Stimulated activated naive CD4-positive, alpha-beta T cell (primary cell): ENCODE measurements at places on chromosomes 7 and 10.

DNA sequence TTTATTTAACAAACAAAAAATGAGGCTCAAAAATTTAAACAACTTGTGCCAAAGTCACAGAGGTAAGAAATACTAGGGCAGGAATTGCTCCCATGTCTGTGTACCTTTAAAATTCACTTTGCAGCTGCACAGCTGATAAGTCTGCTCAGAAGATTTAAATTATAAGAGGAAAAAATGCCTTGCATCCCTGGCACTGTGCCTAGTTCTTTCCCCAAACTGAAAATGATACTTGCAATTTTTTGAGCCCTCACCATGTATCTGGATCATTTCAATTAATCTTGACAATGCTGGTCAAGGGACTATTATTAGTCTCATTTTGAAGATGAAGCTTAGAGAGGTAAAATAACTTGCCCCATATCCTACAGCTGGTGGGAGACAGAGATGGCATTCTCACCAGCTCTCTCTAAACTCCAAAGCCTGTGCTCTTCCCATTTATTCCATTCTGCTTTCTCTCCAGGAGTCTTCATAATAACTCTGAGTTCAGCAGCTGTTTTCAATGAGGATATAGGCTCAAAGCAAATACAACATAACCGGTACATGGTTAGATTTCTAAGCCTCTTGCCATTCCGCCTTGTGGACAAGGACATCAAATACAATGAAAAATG is 350.5 kb upstream of the LRRTM3 start:
- DNase-seq: no peak

GRCh38 chr10:104735036-104735756 is 94.1 kb downstream of the SORCS3 start:
- DNase-seq: no peak

GRCh38 chr10:88213065-88213605 is 349.7 kb downstream of the PTEN start:
- DNase-seq: no peak

DNA sequence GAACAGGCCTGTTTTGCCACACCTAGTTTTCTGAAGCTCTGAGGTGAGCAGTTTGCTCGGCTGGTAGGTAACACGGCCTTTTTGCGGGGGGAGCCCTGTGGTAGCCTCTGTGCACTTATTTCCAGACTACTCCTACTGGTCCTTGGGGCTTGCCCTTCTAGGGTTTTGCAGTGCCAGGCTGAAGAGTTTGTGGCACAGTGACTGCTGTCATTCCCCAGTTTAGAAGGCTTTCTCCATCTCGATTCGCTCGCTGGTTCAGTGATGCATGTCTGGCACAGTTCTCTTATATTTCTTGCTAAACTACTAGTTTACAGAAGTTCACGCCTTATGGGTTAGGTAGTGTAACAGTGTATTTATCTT is 711 bp downstream of the KIF20B start:
- DNase-seq: no peak

DNA sequence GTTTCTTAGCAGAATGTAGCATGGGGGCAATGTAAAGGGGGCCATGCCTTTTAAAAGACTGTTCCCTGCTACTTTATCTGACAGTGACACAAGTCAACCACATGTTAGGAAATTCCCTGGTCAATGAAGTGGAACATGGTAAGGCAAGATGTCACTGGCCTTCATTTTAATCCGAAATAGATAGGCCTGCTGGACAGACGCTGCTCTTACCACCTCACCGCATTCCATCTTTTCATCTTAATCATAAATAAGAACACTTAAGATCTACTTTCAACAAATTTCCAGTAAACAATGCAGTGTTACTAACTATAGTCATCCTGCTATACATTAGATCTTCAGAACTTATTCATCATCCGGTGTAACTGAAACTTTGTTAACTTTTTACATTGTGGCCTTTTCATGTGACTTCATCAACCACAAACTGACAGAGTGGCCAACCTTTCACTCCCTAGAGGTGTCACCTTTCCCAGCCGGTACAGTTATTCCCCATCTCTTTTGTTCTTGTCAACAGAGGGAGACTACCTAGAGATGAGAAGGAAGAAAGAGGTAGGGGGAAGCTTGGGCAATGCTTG is 15.6 kb downstream of the ASB4 start:
- DNase-seq: no peak

DNA sequence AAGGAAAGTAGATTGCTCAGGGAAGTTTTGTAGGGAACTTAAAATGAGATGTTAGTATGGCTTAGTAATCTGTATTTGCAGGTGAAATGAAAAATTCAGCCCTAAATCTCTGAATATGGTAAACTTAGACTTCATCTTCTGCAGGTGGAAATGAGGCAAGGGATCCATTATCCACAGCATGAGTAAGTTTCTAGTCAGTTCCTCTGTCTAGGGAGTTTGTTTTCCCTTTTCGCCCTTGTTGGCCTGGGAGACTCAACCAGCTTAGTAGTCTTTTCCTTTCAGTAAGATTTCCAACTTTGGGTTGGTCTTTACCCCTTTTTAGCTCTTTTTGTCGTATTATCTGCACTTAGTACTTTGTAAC is 65.6 kb downstream of the ZEB1 start:
- DNase-seq: no peak

- no peak for DNase-seq
Observed at GRCh38 chr7:2802101-2802500, 42.0 kb downstream of the GNA12 start.

DNA sequence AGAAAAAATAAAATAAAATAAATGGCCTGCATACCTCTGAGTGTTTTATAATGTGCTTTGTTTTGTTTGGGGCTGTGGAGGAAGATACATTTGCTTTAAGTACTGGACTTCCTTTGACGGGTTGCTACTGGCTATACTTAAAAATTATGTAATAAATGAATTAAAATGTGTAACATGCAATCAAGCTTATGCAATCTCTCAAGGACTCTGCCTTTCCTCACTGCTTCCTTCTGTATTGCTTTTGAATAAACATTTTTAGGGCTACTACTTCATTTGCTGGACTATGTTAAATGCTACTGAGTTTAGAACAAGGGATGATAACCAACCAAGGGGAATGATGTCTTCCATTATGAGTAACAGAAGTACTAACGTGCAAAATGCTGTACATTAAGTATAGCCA is 91.6 kb downstream of the ETV1 start:
- no peak for DNase-seq

DNA sequence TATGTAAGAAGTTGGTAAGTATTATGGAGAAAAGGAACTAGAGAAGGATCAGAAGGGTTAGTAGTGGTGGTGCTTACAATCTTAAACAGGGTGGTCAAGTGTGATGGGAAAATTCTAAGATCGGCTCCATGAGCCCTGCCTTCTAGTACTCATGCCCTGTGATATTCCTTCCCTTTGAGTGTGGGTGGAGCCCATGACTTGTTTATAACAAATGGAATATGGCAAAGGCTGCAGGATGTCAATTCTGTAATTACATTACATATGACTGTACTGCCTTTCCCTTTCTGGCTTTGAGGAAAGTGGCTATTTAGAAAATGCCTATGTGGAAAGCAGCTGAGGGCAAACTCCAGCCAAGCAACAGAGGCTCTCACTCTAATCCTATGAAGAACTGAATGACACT is 309.6 kb downstream of the AGMO start:
- DNase-seq: no peak
